ENCODE measurements at places on chromosomes 1 and 21.
A peak's percentile ranks its signal among the peaks of the same experiment; 100 is the strongest.

DNA sequence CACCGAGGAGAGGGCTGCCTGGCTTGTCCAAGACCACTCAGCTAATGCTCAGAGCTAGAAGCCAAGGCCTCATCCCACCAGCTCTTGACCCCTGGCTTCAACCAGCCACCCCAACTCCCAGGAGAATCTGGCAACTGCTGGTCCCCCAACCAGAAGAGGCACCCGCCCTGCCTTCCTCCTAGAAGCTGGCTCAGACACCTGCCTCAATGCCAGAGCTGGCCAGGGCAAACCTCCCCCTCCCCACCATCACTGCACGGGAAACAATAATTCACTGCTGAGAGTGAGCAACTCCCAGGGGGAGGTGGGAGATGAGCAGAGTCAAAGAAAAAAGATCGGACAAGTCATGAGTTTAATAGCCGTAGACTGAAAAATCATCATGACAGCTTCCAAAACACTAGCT is 3.3 kb downstream of the CHD5 start:
- no peak for DNase-seq

- peak; percentile 84 for DNase-seq
These were observed 56.7 kb upstream of the CD1D start for GRCh38 chr1:158124034-158124433.

DNA sequence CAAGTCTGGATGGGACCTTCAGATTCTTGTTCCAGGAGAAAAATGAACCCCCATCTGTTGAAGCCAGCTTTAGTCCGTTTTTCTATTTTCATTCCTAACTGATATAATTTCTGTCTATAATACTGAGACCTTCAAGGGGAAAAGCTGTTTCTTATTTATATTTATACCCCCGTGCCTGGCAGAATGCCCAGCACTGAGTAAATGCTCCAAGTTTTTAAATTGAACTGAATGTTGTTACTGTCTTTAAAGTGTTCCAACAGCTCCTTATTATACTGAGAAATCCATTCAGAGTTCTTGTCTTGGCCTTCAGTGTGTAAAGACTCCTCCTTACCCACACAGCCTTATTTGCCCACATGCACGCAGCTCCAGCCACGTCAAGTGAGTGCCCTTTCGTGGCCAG is 178.6 kb upstream of the HMGB4 start:
- DNase-seq, result no peak

DNA sequence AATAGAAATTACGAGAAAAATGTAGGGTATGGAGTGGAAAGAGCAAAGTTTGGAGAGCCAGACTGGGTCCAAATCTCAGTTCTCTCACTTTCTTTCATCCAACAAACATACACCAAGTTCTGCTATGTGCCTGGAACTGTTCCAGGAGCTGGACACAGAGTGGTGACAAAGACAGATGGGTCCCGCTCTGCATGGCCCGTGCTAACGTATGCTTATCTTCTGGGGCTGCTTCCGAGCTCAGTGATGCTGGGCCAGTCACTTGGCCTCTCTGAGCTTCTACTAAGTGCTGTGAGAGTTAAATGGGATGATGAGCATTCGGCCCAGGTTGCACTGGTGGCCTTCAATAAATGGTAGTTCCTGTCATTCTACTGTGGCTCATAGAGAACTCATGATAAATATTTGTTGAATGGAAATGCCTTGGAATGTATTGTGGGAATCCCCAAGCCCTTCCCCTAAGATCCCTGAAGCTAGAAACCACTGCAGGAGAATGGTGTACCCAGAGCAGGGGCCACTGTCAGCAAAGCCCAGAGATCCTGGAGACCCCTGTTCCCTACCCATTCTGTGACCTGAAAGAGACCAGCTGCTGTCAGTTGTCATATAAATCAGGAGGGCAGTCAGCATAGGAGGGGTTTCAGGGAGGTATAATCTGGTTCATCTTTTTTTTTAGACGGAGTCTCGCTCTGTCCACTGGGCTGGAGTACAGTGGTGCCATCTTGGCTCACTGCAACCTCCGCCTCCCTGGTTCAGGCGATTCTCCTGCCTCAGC is 3.8 kb downstream of the LEMD1 start:
- no peak for DNase-seq

DNA sequence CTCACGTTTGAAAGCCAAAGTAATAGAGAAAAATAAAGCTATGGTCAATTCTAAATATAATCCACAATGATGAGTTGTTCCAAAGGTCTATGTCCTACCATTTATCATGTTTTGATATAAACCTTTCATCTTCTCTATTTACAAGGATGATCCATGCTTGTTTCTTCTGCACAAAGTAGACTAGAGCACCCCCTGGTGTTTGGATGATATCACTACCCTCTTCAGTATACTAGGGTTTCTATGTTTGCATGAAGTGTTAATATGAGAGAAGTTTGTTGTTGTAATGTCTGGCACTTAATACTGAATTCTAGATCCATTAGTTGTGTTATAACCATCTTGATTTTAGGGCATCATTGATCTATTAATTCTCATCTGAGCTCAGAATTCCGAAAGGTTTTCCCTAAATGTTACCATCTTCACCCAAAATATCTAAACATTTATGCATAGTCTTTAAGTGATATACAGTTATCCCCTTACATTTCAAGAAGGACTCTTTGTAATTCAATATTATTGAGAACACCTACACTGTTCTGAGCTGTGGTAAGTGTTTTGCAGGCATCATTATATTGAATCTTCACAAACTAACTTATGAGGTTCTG is 21.1 kb downstream of the CLDN8 start:
- DNase-seq, result peak; percentile 45

All from ACHN (cell line).